HT1080 (cell line): ENCODE measurements at places on chromosomes 1 and 21.

DNA sequence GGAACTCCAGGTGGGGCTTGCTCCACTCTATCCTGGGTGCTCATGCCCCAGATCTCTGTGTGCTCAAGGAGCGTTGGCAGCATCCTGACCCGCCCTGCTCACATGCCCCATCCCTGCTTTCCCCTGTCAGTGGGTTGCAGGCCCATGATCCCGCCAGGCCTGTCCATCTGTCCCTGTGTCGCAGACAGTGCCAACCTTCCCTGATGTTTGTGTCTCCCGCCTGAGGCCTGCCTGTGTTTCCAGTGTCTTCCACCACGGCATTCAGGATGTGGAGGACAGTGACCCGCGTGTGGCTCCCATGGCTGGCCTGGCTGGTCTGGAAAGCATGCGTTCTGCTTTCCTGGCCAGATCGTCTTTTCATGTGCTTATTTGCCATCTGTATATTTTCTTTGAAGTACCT, 82.9 kb downstream of the PCBP3 start:
- no peak for DNase-seq

GRCh38 chr1:166167572-166167925, 748 bp upstream of the FAM78B start:
- peak; percentile 39 for DNase-seq

GRCh38 chr1:182069028-182069466, 7.5 kb upstream of the ZNF648 start:
- DNase-seq: peak; percentile 69

DNA sequence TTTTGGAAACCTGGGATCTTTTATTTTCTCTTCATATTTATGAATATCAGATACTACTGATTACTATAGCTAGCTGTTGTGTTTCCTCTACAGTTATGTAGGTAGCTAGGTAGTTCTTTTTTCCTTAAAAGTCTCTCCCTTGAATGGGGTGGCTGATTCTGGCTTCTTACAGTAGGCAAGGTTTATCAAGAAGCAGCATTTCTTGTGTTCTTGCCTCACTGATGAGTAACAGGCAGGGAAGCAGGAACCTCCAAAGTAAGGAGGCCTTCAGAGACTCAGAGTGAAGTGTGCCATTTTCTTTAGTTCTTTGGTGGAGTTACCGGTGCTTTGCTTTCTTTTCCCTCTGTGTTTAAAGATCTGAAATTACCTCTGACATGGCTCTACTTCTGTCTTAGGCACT, 56.0 kb downstream of the ZMYM4 start:
- no peak for DNase-seq

DNA sequence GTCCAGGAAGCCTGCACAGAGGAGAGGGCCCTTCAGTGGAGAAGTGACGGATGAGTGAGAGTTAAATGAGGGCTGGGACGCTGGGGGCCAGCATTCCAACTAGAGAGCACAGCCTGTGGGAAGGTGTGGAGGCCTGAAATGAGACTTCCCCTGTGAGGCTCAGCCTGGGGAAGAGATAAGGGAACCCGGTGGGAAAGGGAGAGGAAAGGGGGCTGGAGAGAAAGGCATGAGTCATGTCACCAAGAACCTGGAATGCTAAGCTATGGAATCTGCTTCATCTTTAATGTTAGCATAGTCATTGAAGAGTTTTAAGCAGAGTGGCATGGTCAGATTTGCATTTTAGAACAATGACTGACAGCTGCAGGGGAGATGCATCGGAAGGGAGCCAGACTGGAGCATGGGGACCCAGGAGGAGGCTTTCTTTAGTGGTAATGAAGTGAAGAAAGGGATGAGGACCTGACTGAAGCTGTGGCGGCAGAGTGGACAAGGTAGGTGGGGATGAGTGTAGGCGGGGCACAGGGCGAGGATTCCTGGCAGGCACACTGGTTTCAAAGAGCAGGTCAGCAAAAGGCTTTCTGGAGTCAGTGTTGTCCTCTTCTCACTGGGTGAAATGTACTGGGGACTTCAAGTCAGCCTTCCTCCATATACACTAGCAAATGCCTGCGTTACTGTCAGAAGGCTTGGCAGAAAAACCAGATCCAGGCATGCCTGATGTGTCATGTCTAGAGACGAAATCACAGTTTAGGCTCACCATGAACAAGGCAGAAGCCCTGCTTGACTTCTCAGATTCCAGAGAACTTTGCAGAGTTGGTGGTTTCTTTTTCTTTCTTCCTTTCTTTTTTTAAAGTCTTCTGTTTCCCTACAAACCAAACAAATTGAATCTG, 8.0 kb downstream of the RGL1 start:
- peak; percentile 57 for DNase-seq

- no peak for DNase-seq
Observed at GRCh38 chr1:9651565-9652378, at the start of gene PIK3CD. TSS of gene PIK3CD (plus strand) at chr1:9651731. CDS start at chr1:9710456, 58,725 bp downstream.

DNA sequence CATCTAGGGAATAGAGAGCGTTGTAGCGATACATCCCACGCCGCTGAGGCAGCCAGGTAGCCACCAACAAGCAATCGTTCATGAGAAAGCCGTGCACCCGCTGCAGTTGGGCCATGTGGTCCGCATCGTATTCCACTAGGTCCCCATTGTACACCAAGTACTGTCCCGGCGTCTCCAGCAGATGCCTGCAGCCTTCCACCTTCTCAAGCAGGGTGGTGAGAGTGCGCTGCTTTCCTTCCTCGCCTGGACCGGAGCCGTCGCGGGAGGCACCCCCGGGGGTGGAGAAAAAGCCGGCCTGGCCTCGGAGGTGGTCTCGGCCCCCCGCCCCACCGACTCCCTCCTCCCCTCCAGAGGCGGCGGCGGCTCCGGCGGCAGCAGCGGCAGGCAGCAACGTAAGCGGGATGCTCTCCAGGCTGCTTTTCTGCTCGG, 595 bp downstream of the EXOC8 start:
- DNase-seq: no peak

- DNase-seq: peak; percentile 98
Observed at GRCh38 chr1:151311589-151312331, 15.5 kb downstream of the PI4KB start.

DNA sequence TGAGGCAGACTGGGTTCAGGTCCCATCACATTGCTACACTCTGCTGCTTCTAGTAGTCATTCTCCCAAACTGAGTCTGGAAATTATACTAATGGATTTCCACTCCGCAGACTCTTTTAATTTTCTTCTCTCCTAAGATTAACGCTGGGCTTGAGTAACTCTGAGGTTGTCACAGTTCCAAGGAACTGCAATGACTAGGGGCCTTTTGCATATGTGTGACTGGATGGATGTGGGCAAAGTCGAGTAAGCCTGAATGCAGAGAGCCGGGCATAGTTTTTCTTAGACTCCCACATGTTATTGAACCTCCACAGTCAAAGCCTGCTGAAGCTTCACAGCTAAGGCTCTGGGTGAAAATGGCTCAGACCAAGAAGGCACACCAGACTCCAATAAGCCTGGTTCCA, 160.9 kb upstream of the PROX1 start:
- no peak for DNase-seq

- DNase-seq: no peak
Observed at GRCh38 chr1:61285371-61285885, 203.1 kb downstream of the NFIA start.

DNA sequence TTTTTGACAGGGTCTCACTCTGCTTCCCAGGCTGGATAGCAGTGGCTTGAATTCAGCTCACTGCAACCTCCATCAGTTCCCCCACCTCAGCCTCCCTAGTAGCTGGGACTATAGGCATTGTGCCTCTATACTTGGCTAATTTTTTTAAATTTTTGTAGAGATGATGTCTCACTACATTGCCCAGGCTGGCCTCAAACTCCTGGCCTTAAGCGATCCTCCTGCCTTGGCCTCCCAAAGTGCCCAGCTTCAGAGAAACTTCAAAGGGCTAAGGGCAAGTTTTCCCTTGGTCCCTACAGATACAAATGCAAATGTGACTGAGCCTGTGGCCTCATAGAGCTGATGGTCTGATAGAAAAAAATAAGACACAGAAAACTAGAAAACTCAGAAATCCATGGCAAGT, 52.9 kb upstream of the PRRC2C start:
- DNase-seq: no peak

DNA sequence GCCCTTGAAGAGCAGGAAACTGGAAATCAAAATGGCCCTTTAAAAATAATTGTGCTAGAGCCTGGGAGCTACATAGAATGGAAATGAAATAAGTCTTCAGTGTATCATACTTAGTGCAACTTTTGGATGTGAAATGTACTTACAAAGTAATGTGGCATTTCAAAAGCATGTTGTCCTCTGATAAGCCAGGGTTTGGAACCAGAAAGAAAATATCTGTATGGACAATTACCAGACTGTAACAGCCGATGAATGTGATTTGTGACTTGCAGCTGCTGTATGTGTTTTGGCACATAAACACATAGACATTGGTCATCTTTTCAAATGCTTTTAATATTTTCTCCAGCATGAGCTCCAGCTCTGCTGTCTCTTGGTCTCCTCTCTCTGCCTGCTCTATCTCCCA, 546.4 kb downstream of the OMA1 start:
- no peak for DNase-seq

DNA sequence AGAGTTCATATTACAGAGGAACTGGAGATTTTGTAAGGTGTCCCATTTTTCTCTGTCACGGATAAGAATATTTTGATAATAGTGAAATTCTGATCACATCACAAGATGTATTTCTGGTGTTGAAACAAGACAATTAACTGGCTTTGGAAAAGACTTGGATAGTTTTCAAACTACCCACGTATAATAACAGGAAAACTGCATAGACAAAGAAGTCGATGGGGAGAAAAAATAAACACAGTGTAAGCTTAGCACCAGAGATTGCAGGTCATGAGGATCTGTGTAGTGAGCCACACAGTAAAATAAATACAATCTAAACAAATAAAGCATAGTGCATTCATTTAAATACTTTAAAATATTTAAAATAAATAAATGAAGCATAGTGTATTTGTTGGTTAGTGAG, 452.3 kb upstream of the ADAMTS5 start:
- no peak for DNase-seq

- peak; percentile 23 for DNase-seq
Observed at GRCh38 chr21:27681841-27682240, 715.0 kb upstream of the ADAMTS5 start.

- DNase-seq: no peak
Observed at GRCh38 chr1:3922851-3923250, 22.8 kb upstream of the C1orf174 start.

- DNase-seq: no peak
Observed at GRCh38 chr1:161039154-161039545, 386 bp upstream of the TSTD1 start.

DNA sequence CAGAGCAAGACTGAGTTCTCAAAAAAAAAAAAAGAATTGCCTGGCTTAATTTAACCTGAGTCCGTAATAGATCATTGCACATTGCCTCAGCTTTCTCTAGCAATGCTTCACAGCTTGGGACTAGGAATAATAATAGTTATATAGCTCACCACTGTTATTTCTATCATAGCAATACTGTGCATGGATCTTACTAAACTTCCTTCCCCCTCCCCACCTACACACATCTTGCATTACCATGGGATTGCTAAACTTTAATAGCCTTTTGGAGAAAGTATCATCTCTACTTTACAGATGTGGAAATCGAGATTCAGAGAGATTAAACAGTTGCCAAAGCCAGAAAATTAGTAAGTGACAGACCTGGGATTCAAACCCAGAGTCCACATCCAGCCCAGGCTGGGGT, 99.4 kb downstream of the ATP5PO start:
- DNase-seq: no peak

DNA sequence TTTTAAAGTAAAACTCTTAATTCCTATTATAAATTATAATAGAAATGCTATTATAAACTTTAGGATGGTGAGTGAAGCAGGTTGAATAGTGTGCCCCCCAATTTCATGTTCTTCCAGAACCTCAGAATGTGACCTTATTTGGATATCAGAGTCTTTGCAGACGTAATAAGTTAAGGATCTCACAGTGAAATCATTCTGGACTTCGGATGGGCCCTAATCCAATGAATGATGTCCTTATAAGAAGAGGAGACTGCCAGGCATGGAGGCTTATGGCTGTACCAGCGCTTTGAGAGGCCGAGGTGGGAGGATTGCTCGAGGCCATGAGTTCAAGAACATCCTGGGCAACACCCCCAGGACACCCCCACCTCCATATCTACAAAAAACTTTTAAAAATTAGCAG, 9.4 kb upstream of the MT1HL1 start:
- DNase-seq: no peak

GRCh38 chr1:6121651-6122370, 58.3 kb downstream of the CHD5 start:
- no peak for DNase-seq

DNA sequence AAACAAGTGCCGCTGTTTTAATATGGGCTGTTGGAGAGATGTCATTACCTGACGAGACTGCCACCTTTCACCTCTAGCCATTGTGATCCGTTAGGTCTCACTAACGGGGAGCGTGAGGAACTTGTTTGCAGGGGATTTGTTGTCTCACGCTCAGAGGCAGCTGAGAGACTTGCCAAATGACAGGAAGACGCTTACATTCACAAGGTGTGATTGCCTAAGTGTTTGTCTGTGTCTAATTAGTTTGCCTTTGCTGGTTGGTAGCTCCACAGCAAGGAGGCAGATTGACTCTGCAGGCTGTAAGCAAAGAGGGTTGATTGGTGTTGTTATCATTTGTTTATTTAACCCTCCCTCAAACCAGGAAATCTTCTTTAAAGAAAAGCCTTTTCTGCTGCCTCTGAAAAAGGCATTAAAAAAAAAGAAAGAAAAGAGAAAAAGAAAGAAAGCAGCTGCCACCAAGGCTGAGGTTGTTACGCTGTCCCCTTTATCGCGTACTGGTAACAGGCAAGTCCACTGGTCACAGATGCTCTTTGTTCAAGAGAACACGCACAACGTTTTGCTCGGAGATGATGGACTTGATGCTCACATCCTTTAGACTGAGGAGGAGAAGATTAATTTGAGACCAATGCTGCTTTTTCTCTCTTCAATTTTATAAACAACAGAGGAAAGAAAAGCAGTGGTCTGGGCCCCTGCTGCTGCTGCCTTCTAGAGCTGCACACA, 203.9 kb downstream of the ZNF326 start:
- DNase-seq: no peak

DNA sequence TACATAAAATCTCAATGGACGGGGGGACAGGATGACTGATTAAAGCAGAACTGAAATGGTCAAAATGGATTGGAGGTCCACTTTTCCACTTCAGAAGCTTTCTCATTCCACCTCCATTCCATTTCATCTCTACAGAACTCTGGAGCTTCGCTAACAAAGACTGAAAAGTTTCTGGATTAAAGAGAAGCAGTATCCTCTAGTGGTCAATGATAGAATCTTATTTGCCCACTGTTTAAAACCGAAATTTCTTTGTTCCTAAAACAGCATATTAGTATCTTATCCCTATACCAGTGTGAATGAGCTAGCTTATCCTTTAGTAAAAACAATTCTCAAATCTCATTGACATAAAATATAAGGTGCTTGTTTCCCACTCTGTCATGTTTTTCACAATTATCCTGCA, 890.6 kb downstream of the KCNT2 start:
- DNase-seq: peak; percentile 25

- DNase-seq: no peak
Observed at GRCh38 chr1:226632169-226632879, 83.8 kb downstream of the STUM start.

DNA sequence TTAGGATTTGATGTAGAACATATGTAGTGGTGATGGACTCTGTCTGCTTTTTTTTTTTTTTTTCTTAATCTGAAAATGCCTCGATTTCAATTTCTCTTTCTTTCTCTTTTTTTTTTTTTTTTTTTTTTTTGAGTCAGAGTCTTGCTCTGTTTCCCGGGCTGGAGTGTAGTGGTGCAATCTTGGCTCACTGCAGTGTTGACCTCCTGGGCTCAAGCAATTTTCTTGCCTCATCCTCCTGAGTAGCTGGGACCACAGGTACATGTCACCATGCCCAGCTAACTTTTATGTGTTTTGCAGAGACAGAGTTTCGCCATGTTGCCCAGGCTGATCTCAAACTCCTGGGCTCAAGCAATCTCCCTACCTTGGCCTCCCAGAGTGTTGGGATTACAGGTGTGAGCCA, 17.4 kb downstream of the MAST2 start:
- DNase-seq: no peak
